Stimulated activated CD8-positive, alpha-beta memory T cell treated with anti-CD3 and anti-CD28 coated beads, Interleukin-7, amount 100 ng/mL, for 4 hours (primary cell): ENCODE measurements at places on chromosomes 1 and 21.
A peak's percentile ranks its signal among the peaks of the same experiment; 100 is the strongest.

DNA sequence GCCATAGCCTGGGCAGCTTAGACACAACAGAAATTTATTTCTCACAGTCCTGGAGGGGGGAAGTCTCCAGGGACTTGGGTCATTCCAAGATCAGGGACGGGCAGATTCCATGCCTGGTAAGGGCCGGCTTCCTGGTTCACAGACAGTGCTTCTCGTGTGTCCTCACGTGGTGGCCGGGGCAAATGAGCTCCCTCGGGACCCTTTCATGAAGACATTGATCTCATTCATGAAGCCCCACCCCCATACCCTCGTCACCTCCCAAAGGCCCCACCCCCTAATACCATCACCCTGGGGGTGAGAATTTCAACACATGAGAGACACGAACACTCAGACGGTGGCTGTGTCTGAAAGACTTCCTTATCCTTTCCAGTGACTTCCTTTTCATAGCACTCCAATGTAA lies 51.5 kb downstream of the ACOT7 start:
- DNase-seq = no peak

GRCh38 chr1:198794498-198794897 lies 155.7 kb downstream of the PTPRC start:
- no peak for DNase-seq

DNA sequence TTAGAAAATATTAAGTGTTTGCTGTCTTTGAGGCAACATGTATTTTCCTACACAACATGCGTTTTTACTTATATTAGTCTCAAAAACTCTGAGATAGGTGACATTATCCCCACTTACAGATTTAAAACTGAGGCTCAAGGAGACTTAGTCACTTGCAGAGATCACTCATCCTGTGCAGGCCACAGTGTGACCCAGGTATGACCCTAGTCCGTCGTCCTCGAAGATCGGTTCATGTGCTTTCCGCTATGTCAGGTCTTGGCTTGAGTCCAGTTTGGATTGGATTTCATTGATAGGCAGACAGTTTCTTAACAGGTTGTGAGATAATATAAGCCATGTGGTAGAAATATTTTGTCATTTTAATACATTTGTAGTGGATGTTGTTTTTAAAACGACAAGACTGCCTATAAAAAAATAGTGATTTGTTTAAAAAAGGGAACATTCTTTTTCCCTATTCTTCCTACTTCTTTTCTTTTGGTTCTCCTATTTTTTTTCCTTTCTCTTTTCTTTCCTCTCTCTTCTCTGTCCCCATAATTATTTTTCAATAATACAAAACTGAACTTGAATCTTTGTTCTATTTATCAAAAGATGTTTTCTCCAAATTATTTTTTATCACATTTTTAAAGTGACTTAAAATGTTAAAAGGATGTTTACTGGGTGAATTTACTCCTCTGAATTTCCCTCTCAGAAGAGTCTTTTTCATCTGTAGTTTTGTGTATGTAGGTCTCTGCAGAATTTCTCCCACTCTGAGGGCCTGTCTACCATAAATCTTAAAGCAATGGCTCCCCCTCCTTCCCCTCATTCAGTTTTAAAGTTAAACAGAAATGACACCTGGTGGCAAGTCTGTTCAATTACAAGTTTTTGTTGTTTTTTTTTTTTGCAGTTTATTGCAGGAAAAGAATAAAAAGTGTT lies 81.8 kb downstream of the PHTF1 start:
- no peak for DNase-seq

GRCh38 chr1:200975458-200975857 lies 48.1 kb downstream of the KIF21B start:
- DNase-seq = no peak

DNA sequence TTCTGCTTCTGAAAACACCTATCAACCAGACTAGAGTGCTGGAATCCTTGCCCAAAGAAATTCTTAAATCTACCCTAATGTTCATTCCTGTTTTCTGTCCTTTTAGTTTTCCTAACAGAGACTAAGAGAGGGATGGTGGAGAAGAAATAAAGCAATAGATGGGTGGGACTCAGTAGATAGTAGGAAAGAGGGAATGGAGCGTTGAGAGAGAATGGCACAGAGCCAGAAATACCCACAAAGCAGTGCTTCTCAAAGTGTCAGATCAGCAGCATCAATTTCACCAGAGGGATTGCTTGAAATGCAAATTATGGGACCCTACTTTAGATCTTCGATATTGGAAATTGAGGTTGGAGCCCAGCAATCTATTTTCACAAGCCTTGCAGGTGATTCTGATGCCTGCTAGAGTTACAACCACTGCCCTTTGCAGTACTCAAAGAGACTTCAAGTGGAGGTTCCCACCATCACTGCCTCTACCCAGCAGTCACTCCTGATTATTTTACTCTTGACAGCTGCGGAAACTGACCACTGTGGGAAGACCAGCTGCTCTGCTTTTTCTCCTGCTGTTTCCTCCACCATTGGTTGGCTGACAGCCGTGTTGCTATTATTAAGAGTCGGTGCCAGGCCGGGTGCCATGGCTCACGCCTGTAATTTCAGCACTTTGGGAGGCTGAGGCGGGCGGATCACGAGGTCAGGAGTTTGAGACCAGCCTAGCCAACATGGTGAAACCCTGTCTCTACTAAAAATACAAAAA lies 11.4 kb upstream of the PRPF3 start:
- no peak for DNase-seq

GRCh38 chr1:155062702-155063411 lies 683 bp upstream of the EFNA4 start:
- peak; percentile 55 for DNase-seq

GRCh38 chr1:64594446-64594845 lies 124.5 kb downstream of the CACHD1 start:
- no peak for DNase-seq

GRCh38 chr1:48680411-48681035 lies 96.2 kb downstream of the BEND5 start:
- DNase-seq = no peak

DNA sequence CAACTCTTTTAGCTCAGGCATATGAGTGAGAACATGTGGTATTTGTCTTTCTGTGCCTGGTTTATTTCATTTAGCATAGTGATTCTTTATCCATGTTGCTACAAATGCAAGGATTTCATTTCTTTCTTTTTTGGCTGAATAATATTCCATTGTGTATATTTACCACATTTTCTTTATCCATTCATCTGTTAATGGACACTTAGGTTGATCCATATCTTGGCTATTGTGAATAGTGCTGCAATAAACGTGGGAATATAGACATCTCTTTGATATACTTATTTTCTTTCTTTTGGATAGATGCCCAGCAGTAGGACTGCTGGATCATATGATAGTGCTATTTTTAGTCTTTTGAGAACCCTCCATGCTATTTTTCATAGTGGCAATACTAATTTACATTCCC lies 30.8 kb downstream of the ASB17 start:
- DNase-seq = no peak

DNA sequence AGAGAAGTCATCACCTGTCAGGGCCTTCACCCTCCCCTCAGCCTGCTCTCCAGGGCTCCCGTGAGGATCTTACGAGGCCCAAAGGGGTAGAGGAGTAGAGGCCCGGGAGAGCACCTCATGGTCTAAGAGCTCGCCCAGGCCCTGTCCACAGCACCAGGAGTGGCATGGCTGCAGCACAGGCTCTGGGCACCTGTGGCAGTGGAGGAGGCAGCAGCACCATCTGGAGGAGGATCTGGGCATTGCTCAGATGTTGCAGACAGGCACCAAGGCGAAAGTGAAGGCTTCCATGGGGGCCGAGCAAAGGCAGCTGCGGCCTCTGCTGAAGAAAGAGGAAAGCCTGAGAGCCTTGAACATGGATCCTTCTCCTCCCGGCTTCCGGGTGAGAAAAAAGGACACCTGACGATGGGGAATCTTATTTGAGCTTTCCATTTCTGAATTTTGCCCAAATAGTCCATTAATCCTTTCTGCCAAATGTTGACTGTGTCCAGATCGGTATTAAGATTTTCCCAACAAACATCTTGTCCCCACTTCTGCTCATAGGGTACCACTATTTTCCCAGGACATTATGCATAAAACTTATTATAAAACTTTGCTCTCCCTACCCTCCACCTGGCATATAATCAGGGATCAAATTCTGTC lies 604.7 kb downstream of the PTPRC start:
- DNase-seq = peak; percentile 39

- DNase-seq = no peak
Observed at GRCh38 chr1:93219443-93219842, 38.9 kb downstream of the CCDC18 start.

DNA sequence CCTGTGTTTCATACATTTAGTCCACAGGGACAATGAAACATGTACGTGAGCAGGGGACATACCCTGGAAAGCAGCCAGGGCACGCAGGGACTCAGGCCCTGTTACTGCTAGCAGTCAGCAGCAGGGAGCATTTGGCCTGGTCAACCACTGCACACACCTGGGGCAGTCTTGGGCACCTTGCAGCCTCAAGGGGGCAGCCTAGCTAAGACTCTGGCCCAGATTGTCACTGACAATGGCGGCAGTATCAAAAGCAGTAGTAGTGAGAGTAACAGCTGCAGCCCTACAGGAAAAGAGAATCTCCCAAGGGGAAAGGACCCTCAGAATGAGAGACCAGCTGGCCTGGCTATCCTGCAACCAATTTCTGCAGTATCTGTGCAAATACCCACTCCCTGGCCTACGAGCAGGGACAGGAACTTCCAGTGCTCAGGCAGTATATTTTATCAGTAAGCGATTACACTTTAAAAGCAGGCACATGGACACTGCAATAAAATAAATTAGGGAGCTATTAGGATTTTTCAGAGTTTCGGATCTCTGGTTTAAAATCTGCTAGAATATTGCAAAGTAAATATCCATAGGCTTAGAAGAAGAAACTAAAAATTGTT lies 475.6 kb downstream of the LTN1 start:
- peak; percentile 15 for DNase-seq

DNA sequence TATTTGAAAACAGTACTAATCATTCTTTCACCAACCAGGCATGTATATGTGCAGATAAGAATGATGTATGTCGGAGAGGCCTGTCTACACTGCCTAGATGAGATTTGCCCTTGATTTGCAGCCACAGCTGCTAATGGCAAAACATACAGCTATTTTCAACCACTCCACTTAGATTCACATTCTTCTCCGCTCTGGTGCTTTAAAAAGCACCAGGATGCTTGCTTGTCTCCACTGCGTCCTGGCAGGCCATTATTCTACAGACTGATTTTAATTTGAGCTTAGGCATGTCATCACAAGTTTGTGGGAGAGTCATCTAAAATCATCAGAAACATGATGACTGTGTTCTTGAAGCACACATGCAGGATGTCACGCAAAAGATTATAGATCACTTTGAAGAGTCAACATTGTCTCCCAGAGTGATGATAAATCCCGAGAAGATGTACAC lies 119.0 kb upstream of the NRIP1 start:
- DNase-seq = no peak

DNA sequence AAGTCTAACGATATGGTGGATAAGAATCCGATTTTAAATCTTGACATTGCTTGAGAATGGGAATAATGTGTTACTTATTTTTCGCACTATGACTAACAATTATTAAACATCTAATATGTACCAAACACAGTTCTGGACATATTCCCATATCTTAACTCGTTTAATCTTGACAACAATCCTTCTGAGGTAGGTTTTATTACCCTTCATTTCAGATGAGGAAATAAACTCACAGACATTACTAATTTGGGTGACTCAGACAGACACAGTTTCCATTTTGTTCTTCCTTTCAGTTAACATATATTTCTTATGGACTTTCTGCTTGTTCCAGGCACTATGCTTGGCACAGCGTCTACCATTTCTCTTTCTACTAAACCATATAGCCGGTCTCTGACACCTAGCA lies 244.8 kb downstream of the SMYD3 start:
- no peak for DNase-seq

DNA sequence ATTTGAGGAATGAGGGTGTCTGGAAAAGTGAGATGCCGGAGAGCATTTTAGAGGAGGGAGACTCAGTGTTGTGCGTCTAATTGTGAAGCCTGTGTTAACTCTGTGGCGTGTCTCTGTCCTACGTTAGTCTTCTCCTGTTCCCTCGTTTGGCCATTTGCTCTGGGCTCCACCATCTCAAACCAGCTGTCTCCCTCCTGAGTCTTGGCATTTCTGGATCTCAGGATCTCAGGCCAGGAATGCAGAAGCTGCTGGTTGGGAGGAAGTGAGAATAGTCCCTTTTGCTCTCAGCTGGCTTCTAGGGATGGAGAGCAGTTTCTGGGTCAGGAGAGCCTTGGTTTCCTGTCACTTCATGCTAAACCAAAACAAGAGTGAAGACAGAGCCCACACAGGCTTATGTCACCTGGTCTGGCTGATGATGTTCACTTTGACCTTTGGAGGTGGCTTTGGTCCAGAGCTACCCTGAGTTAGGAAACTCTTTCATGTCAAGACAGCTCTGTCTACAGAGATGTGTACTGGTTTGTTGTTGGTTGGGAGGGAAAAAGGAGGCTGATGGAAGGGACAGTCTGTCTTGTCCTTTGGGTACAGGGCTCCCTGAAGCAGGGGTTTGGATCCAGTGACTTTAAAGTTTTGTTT lies 859 bp downstream of the NFASC start:
- DNase-seq = no peak

- DNase-seq = no peak
Observed at GRCh38 chr1:1594602-1595260, 5.2 kb downstream of the FNDC10 start.

- no peak for DNase-seq
Observed at GRCh38 chr1:173294843-173295242, 87.7 kb upstream of the TNFSF4 start.

- peak; percentile 31 for DNase-seq
Observed at GRCh38 chr1:20184997-20185833, 681 bp upstream of the UBXN10 start.

DNA sequence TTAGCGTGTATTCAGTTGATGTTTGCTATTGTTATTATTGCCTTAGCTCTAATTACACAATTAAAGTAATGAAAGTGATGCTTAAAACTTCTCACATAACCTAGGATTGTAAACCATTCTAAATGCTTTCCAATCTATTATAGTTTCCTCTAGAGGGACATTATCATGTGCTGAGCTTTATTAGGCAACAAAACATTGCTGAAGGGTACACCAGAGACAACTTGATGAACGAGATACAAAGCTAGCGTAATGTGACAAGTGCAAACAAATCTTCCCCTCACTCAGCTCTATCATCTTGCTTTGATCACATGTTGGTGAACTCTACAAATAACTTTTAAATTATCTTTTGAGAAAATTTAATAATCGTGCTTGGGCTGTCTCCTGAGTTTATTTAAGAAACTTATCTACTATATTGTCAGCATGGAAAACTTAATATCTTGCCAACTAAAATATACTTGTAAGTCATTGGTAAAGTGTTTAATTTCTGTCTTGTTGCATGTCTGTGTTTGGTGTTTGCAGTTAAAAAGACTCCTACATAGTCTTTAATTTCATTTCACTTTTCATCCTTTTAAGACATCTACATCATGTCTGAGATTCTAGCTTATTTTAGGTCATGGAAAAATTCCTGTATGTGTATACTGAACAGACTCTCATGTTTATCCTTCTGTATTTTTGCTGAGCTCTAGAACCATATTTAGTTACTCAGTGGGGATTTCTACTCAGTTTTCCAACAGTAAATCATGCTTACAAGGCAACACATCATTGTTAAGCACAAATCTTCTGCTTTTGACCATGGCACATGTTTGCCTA lies 104.2 kb upstream of the ADAMTS5 start:
- DNase-seq = no peak
